ENCODE measurements at places on chromosomes 7 and 10.

- no peak for DNase-seq
These were observed 7.2 kb upstream of the CHCHD1 start for GRCh38 chr10:73774637-73775036.

GRCh38 chr7:44136731-44137130 lies 4.4 kb downstream of the MYL7 start:
- no peak for DNase-seq

- no peak for DNase-seq
These were observed 56.5 kb upstream of the NKX6-2 start for GRCh38 chr10:132842397-132842796.

DNA sequence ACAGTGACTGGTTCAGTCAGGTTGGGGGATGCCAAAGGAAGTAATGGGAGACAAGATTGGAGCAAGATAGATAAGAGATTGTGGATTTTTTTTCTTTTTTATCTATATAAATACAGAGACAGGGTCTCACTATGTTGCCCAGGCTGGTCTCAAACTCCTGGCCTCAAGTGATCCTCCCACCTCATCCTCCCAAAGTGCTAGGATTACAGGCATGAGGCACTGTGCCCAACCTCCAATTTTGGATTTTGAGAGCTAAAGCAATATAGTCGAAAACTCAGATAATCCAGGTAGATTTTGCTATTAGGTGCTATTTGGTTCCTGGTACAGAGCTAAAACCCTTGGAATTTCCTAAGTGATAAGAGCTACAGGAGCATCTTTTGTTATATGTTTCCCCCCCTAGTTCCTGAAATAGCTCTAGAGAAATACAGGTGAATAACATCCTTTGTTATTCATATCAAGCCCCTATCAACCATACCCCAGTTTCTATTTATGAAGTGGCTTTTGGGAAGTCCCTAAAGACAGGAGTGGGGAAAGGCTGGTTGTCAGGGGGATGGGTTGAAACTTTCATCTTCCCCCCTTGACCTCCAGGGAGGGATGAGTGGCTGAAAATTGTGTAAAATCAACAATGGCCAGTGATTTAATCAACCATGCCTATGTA lies 151.2 kb downstream of the CFTR start:
- no peak for DNase-seq

- peak; percentile 11 for DNase-seq
These were observed 105.2 kb downstream of the NEURL1 start for GRCh38 chr10:103598654-103599115.

- no peak for DNase-seq
These were observed 23.5 kb upstream of the GPR26 start for GRCh38 chr10:123642697-123643096.

GRCh38 chr10:122856902-122857301 lies 11.2 kb upstream of the CUZD1 start:
- no peak for DNase-seq

- DNase-seq: no peak
These were observed 101.5 kb upstream of the DIP2C start for GRCh38 chr10:790821-791551.

DNA sequence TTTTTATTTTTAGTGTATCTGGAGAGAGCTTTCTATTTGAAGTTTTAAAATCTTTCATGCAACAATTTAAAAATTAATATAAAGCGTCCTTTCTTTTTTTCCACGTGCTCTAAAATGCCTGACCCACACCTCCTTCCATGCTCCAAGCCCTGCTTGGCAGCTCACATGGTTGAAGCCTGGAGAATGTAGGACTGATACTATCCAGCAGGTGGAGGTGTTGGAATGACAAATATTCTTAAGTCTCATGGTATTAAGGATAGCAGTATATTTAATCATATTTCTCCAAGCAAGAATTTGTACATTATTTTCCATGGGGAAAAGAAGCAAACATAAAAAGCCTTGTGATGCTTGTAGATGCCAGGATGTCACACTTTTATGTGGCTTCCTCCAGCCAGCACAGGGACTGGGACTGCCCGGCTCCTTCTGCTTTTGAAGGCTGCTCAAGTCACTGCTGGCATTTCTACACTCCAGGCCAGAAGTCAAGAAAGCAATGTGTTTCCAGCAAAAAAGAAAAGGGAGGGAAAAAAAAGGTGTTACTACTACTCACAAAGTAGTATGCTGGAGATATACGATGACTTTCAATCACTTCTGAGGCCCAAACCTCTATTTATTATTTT lies 49.7 kb downstream of the BZW2 start:
- no peak for DNase-seq

GRCh38 chr7:74033372-74034311 lies 5.7 kb downstream of the ELN start:
- DNase-seq: no peak

GRCh38 chr10:78118591-78118990 lies 84.9 kb downstream of the RPS24 start:
- DNase-seq: no peak

DNA sequence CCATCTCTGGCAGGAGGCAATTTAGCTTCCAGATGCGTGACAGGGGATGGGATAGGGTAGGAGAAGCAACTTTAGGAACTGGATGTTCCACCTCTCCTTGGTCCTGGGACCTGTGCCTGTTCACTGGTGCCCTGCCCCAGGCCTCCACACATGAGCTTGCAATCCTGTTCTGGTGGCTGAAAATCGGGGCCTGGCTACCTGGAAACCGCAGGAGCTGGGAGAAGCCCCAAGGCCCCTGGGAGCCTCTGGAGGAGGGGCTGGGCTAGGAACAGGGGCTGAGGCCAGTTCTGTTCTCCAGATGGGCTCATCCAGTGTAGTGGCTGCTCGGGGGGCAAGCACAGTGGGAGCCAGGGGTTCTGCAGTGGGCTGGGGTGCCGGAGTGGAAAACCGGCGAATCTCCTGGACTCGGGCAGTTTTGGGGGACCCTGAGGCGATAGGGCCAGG lies 5.3 kb upstream of the MYOZ1 start:
- no peak for DNase-seq

DNA sequence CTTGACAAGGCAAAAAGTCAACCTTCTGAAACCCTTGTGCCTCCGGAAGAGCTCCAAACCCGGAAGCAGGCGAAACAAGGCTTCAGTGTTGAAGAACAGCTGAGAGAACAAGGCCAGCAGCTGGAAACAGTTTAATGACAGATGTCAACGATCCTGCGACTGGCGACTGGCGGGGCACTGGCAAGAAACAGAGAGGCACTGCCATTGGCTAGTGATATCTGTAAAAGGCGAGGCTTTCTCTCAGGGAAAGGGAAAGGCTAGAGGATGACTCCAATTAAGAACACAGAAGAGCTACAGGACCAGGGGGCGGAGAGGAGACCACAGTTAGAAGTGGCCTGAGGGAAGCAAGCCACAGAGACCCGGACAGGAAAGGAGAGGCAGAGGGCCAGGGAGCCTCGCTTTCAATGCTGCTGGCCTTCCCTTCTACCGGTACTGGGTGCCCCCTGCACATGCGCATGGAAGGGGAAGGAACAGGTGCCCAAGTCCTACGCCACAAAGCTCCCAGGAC lies 19.4 kb downstream of the ITGB1 start:
- DNase-seq: no peak

- no peak for DNase-seq
These were observed 1249.6 kb downstream of the TYW1 start for GRCh38 chr7:68246189-68246633.

GRCh38 chr10:21326594-21327288 lies 198.7 kb downstream of the SKIDA1 start:
- DNase-seq: no peak

DNA sequence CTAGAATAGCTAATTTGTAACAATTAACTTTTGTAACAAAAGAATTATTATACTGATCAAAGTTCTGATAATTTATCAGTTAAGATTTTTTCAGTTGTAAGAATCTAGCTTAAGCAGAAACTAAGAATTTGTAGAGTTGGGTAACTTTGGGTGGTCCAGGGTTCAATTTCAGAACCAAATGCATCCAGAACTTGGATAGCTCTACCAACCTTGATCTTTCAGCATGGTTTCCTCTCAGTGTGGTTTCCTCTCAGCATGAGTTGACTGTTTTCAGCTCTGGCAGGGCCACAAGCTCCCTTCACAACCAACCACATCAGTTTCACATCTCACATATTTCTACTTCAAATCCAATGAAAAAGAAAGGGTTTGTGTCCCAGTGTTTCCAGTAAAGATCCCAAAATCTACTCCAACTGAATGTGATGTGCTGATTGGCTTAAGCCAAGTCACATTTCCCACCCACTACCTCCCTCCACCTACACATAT lies 3.3 kb upstream of the FAS start:
- no peak for DNase-seq

- no peak for DNase-seq
These were observed 10.2 kb downstream of the CCDC6 start for GRCh38 chr10:59896191-59896590.

DNA sequence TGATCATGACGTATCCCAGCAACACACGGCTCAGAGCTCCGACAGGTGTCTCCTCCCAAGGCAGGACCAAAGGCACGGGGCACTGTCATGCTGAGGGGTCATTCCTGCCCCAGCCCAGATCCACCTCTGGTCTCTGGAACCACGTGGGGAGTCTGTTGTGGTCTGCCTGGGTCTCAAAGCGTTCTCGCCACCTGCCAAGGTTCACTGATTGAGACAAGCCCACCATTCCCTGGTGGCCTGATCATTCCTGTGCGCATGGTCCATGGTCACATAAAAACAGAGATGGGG lies 83.5 kb downstream of the HIPK2 start:
- no peak for DNase-seq
